ENCODE measurements at places on chromosomes 3 and 15. TPM values are rescaled to one million over a fixed set of nuclear protein-coding genes. Genes with fewer than 3 reads are reported as not detected.
A peak's percentile ranks its signal among the peaks of the same experiment; 100 is the strongest.

GRCh38 chr15:42919308-42919707, 1.3 kb downstream of the TTBK2 start:
- H3K27ac ChIP-seq: peak overlapping the region; percentile 47
- peaks cover 13% of the 10 kb centered on the region for H3K4me1 ChIP-seq
- peak overlapping the region; percentile 85 for H3K4me3 ChIP-seq
- no peaks in the 10 kb centered on the region for H3K27me3 ChIP-seq
- H3K36me3 ChIP-seq: peaks cover 7% of the 10 kb centered on the region
- DNase-seq: no peak

The CXCR6 gene
- total RNA-seq: not detected

DNA sequence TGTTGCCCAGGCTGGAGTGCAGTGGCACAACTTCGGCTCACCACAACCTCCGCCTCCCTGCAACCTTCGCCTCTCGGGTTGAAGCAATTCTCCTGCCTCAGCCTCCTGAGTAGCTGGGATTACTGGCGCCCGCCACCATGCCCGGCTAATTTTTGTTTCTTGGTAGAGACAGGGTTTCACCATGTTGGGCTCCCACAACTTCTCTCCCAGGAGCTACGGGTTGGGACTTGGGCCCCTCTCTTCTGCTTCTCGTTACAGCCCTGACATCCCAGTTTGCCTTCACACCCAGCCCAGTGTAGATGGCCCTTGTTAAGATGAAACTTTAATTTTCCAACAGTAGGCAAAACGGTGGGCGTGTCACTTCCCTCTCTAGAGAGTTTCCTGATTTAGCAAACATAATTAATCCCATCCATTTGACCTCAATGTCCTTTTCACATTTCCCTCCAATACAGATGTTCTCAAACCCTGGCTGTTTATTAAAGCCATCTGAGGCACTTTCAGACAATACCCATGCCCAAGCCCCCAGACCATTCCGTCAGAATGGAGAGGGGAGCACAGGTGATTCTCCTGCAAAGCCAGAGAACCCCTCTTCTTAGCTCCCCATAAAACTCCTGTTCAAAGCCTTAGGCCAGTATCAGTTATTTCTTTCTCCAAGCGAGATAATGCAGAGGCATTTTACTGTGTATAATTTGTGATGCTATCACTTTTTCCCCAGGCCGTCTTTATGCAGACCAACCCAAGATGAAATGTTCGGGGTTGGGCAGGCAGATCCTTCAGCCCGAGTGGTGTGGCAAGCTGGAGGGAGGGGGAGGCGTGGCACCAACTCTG, 245.7 kb downstream of the XXYLT1 start:
- H3K27me3 ChIP-seq: peaks cover 12% of the 10 kb centered on the region
- no peaks in the 10 kb centered on the region for H3K4me1 ChIP-seq
- no peaks in the 10 kb centered on the region for H3K36me3 ChIP-seq
- no peak for DNase-seq
- H3K4me3 ChIP-seq: no peak overlapping the region

- peak; percentile 27 for DNase-seq
- no peak overlapping the region for H3K27ac ChIP-seq
- H3K27me3 ChIP-seq: peaks cover 11% of the 10 kb centered on the region
- peaks cover 17% of the 10 kb centered on the region for H3K4me1 ChIP-seq
- H3K36me3 ChIP-seq: no peaks in the 10 kb centered on the region
These were observed 30.2 kb upstream of the SLCO2A1 start for GRCh38 chr3:134059671-134060560.

- H3K4me3 ChIP-seq: no peak overlapping the region
- H3K27me3 ChIP-seq: peaks cover 15% of the 10 kb centered on the region
- peak; percentile 7 for DNase-seq
- H3K36me3 ChIP-seq: no peaks in the 10 kb centered on the region
- H3K4me1 ChIP-seq: no peaks in the 10 kb centered on the region
- no peak overlapping the region for H3K27ac ChIP-seq
These were observed 268.4 kb upstream of the CHRM5 start for GRCh38 chr15:33699691-33700447.

The SCG3 gene
- total RNA-seq: not detected

- H3K27me3 ChIP-seq: no peaks in the 10 kb centered on the region
- no peak overlapping the region for H3K4me3 ChIP-seq
- no peaks in the 10 kb centered on the region for H3K36me3 ChIP-seq
- H3K27ac ChIP-seq: no peak overlapping the region
- peak; percentile 5 for DNase-seq
These were observed 28.9 kb downstream of the CFAP91 start for GRCh38 chr3:119731560-119732343.

The MOBP gene
- 0.21 TPM for total RNA-seq

The RAB6B gene
- 1.1 TPM for total RNA-seq

DNA sequence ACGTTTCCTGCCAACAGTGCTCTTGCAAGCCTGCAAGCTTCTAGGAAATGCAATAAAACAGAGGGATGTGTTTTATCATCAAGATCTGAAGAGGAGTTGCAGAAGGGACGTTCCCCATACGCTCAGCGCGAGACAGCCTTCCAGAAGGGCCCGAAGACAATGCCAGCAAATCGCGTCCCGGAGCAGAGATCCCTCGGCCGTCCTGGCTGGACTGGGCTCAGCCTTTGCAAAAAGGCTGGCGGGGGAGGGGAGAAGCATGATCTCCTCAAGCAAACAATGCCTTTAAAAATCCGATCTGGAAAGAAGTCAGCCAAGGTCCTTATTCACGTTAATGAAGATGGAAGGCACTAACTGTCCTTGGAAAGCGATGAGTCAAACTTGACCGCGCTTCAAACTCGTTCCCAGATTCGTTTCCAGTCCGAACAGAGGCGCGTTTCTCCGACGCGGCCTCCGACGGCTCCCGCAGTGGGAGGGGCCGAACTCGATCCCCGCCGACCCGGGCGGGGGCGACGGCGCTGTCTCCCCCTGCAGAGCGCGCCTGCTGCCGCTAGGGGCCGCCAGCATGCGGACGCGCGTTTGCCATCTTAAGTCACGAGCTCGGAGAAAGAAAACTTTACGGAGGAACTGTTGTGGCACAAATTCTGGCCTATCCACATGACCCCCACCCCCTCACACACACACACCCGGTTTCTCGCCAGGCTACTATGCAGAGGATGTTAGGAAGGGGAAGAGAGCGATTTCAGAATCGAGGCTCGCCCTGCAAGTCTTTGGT, 5.5 kb downstream of the BCL6 start:
- H3K27me3 ChIP-seq: no peaks in the 10 kb centered on the region
- H3K4me1 ChIP-seq: peaks cover 44% of the 10 kb centered on the region
- peaks cover 61% of the 10 kb centered on the region for H3K36me3 ChIP-seq
- DNase-seq: peak; percentile 86
- H3K27ac ChIP-seq: peak overlapping the region; percentile 100
- peak overlapping the region; percentile 98 for H3K4me3 ChIP-seq

DNA sequence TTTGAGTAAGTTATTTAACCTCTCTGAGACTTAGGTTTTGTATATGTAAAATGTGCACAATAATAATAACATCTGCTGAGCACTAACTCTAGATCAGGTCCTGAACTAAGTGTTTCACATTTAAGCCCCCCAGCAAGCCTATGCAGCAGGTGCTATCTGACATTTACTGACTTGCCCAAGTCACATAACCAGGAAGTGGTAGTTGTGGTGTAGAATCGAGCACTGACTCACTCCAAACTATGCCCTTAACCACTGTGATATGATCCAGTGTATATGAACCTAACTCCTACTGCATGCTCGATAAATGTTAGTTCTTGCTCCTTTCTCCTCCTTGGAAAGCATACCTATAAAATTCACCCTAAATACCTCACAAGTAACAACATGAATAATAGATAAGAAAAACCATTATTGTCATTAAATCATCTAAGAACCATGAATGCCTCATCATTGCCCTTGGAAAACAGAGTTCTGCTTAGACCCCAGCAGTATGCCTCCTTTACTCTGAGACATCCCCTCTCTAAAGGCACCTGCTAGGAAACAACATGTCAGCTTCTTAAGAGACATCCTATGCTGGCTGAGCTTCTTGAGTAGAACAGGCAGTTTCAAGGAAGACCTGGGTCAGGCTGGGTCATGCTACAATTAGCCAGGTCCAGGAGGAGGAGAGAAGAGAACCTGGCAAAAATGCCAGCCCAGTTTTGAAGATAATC, 3.0 kb upstream of the SHC4 start:
- H3K4me1 ChIP-seq: peaks cover 5% of the 10 kb centered on the region
- no peak for DNase-seq
- H3K27me3 ChIP-seq: no peaks in the 10 kb centered on the region
- H3K4me3 ChIP-seq: no peak overlapping the region

DNA sequence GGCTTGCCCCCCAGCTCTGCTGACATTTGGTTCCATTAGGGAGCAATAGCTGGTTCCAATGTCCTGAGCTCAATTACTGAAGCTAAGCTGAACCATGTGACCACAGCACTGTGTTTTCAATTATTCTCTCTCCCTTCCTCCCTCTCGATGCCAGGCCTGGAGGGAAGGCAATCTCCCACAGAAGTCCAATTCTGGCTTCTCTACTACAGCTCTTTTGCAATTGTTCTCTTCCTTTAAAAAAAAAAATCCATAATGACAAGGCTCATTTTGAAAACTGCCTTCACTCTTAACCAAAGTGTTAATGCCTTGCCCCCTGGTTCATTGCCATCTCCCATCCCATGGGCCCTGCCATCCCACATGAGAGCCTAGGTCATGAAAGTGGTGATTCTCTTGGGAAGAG, 24.8 kb downstream of the IL16 start:
- H3K36me3 ChIP-seq: no peaks in the 10 kb centered on the region
- H3K27ac ChIP-seq: no peak overlapping the region
- no peaks in the 10 kb centered on the region for H3K4me1 ChIP-seq
- H3K4me3 ChIP-seq: no peak overlapping the region
- no peak for DNase-seq

DNA sequence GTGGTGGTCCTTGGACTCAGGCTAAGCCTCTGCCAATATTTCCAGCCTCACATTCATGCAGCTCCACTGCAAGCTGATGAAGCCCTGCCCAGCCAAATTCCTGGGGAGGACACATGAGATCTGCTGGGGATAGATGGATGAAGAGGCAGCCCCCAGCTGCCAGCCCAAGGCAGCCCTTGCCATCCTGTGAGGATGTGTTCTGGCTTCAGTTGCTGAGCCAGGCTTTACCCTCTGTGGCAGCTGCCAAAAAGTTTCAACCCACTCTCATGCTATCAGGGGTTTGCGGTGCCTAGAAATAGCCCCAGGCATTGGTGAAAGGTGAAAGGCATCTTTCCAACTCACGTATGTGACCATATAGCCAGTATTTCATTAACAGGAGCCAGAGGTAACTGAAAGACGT, 37.6 kb downstream of the C2CD4A start:
- no peak overlapping the region for H3K27ac ChIP-seq
- no peak for DNase-seq
- no peak overlapping the region for H3K4me3 ChIP-seq
- H3K4me1 ChIP-seq: peaks cover 13% of the 10 kb centered on the region
- no peaks in the 10 kb centered on the region for H3K36me3 ChIP-seq

DNA sequence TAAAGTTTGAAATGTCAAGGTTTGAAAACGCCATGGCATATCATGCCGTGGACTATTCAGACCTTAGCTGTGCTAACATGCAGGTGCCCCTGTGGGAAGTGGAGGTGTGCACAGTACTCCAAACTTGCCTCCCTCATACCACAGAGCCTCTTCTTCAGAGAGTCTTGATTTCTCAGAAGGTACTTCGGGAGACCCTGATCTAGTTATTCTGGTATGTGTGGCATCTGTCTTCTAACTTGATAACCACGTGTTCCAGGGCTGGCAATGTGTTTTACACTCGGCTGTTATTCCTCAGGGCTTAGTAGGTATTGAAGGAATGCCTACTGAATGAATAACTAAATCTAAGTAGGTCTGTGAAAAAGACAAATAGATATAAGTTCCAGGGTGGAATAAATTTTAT, 309.9 kb downstream of the CLSTN2 start:
- DNase-seq: no peak
- no peak overlapping the region for H3K4me3 ChIP-seq
- H3K4me1 ChIP-seq: peaks cover 8% of the 10 kb centered on the region
- no peaks in the 10 kb centered on the region for H3K27me3 ChIP-seq
- no peaks in the 10 kb centered on the region for H3K36me3 ChIP-seq

DNA sequence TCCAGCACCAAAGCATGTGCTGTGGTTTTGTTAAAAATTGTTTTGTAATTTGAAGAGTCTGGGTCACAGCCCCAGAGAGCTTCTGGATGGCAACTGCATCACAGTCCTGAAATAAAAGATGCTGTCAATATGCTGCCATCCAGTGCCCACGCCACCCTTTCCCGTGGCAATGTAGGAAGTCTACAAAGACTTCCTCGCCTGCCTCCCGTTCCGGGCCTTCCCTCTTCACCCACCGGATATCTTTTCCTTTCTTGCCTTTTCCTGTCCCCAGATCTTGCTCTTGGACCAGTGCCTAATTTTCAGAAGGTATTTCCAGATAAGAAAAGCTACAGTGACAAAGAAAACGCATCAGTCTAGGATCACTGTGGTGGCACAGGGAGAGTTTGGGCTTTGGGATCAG, 85.3 kb upstream of the RNU6-1 start:
- no peak for DNase-seq
- peaks cover 22% of the 10 kb centered on the region for H3K4me1 ChIP-seq
- H3K27ac ChIP-seq: no peak overlapping the region
- H3K27me3 ChIP-seq: no peaks in the 10 kb centered on the region

The TXNRD3 gene
- 10.0 TPM for total RNA-seq

- H3K36me3 ChIP-seq: no peaks in the 10 kb centered on the region
- DNase-seq: no peak
- no peak overlapping the region for H3K4me3 ChIP-seq
- no peak overlapping the region for H3K27ac ChIP-seq
- H3K27me3 ChIP-seq: peaks cover 33% of the 10 kb centered on the region
- H3K4me1 ChIP-seq: no peaks in the 10 kb centered on the region
These were observed 758.3 kb downstream of the GBE1 start for GRCh38 chr3:81003008-81003645.

- no peaks in the 10 kb centered on the region for H3K27me3 ChIP-seq
- H3K4me1 ChIP-seq: no peaks in the 10 kb centered on the region
- no peak overlapping the region for H3K27ac ChIP-seq
- DNase-seq: no peak
These were observed 19.7 kb upstream of the PTPRG start for GRCh38 chr3:61541694-61542093.

- peaks cover 43% of the 10 kb centered on the region for H3K27me3 ChIP-seq
- H3K4me1 ChIP-seq: no peaks in the 10 kb centered on the region
- no peak for DNase-seq
- H3K4me3 ChIP-seq: no peak overlapping the region
- no peak overlapping the region for H3K27ac ChIP-seq
These were observed 104.2 kb downstream of the AGBL1 start for GRCh38 chr15:86183596-86184491.

The C3orf18 gene
- total RNA-seq: 1.3 TPM

GRCh38 chr3:106473576-106474475, 605.0 kb upstream of the CBLB start:
- peaks cover 6% of the 10 kb centered on the region for H3K36me3 ChIP-seq
- no peak overlapping the region for H3K27ac ChIP-seq
- no peaks in the 10 kb centered on the region for H3K27me3 ChIP-seq
- no peak overlapping the region for H3K4me3 ChIP-seq
- no peak for DNase-seq
- H3K4me1 ChIP-seq: no peaks in the 10 kb centered on the region

- DNase-seq: peak; percentile 32
- H3K27me3 ChIP-seq: no peaks in the 10 kb centered on the region
- H3K36me3 ChIP-seq: no peaks in the 10 kb centered on the region
These were observed 3.0 kb upstream of the NGRN start for GRCh38 chr15:90262426-90262825.

Measured in MCF 10A (cell line).